ENCODE measurements at places on chromosomes 5 and 9.

GRCh38 chr5:174418809-174419539, 305.4 kb upstream of the MSX2 start:
- DNase-seq: no peak

DNA sequence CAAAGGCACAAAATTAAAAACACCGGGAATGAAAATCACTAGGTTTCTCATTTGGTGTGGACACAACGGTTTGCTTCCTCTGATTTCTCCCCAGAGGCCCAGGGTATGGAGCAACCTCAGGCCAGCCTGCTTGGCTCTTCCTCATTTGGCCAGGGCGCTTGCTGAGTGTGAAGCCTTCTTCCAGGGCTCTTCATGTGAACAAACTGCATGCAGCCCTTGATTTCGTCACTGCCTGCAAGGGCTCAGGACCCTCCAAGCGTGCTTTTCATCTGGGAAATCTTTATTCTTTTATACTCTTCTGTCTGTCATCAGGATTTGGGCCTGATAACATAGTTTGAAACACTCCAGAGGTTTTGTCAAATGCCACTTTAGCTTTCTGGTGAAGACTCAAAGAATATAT, 122.6 kb upstream of the KLF4 start:
- no peak for DNase-seq

DNA sequence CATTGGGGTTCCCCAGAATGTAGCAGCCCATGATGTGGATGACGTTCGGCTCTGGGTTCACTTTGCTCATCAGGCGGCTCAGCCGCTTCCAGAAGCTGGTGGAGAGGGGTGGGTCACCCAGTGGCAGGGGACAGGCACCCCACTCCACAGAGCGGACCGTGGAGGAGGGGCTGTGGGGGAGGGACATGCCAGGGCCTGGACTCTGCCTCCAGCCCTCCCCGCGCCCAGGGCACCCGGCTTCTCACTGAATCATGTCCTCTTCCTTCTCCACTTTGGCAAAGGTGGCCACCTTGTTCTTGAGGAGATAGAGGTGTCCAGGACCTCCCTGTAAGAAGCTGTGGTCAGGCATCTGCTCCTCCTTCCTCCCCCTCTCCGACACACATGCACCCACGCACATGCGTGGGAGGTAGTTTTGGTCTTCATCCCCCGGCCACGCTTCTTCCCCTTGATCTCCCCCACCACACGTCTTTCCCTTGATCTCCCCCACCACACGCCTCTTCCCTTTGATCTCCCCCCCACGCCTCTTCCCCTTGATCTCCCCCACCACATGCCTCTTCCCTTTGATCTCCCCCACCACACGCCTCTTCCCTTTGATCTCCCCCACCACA, 8.9 kb upstream of the ENTPD8 start:
- peak; percentile 16 for DNase-seq

DNA sequence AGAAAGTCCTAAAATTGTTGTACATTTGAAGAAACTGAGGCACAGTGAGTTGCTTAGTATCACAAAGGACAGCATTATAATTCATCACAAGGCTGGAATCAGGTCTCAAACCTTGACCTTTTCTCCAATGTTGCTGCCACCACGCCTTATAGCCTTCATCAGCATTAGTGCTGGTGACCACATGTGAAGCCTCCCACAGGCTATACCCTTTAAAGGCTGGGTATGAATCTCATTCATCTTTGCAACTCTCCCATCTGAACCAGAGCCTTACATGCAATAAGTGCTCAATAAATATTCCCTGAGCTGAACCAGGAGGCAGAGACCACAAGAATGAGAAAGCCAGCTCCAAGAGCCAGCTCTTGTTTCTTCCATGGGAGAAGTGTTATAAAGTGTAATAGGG, 104.7 kb downstream of the SPOCK1 start:
- DNase-seq: no peak

GRCh38 chr5:139294374-139295165, 1.0 kb downstream of the MATR3 start:
- peak; percentile 89 for DNase-seq

DNA sequence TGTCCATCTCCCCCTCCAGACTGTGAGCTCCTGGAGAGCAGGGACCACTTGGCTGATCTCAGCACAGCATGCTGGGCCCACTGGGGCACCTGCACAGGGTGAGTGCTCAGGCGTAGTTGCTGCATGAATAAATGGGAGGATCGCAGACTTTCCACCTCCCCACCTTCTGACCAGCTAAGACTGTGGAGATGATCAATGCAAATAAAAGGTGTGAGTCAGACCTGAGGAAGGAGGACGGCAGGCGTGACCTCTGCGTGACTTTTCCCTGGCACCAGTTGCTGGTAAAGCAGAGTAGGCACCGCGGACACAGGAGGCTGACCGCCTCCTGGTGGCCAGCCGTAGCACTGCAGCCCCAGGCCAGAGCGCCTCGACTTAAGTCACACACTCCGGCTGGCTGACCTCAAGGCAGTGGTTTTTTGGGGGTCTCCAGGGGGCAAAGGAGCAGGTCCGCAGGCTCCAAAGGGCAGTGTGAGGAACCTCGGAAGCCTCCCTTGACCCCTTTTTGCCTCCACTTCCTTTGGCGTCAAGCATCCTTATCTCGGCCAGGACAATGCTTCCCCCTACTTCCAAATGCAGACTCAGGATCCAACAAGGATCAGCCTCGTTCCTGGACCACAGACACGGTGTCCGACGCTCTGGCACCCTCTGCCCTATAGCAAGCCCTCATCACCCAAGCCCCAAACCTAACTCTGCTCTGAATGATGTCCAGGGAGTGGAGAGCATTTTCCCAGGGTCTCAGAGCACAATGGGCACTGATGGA, 12.7 kb upstream of the TDRD7 start:
- peak; percentile 45 for DNase-seq

DNA sequence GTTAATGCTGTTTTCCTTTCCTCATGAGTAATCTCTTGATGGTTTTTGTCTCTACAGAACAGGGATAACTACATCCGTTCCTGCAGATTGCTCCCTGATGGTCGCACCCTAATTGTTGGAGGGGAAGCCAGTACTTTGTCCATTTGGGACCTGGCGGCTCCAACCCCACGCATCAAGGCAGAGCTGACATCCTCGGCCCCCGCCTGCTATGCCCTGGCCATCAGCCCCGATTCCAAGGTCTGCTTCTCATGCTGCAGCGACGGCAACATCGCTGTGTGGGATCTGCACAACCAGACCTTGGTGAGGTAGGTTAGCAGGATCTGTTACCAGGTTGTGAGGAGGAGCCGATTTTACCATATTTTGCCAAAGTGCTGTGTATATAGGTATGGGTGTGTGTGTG, 148.2 kb downstream of the TLE4 start:
- no peak for DNase-seq

Data from right hindlimb (tissue), 1 donor.